Stimulated activated CD4-positive, alpha-beta T cell treated with anti-CD3 and anti-CD28 coated beads, Interleukin-15, amount 100 ng/mL, for 1 hour (primary cell): ENCODE measurements at places on chromosomes 2 and 18.

- DNase-seq: no peak
Observed at GRCh38 chr2:190786404-190787166, 94.0 kb upstream of the GLS start.

DNA sequence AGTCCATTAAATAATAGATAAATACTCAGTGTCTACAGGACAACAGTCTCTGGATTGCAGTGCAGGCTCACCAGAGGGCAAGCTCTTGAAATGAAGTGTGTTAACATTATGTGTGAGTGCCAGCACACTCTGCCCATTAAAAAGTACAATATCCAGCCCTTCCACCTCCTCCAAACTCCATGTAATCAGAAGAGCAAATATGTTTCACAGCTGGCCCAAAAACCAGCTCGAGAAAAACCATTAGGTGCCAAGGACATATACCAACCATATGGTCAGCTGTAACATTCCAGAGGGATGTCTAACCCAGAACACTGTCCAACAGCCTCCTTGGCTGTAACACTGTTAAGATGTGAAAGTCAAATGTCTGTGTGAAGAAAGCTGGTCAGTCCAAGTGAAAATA is 112.2 kb downstream of the ZNF385B start:
- DNase-seq: no peak

- no peak for DNase-seq
Observed at GRCh38 chr2:56185101-56185581, 1.4 kb downstream of the CCDC85A start.

- no peak for DNase-seq
Observed at GRCh38 chr2:153320879-153321278, 157.7 kb downstream of the RPRM start.

DNA sequence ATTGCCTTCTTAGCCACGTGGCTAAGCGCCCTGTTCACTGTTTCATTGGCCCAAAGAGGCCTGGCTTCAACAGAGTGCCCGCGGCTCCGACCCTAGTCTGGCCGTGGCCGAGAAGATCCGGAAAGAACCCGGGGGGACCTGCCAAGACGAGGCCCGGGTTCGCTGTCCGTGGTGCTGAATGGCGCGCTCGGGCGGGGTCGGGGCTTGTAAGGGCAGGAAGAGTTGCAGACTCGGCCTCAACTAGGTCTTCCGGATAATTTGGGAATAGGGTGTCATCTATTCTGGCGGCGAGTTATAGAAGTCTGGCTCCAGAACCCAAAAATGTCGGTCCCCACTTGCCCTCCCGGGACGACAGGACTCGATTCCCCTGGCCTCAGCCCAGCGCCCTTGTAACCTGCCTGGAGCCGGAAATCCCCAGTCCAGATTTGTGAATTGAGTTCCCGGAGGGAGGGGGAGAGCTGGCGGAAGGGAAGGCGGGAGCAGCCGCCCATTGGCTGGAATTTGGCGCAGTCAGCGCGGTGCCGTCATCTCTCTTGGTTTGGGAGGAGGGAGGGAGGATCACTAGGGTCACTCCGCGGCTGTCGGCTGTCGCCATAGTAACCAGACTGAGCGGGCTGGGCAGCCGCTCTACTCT is 3.5 kb downstream of the CDK5R2 start:
- peak; percentile 54 for DNase-seq

GRCh38 chr18:78735131-78736014 is 244.2 kb upstream of the SALL3 start:
- DNase-seq: no peak

GRCh38 chr2:219446101-219446504 is 11.5 kb downstream of the SPEG start:
- DNase-seq: no peak

GRCh38 chr2:120371969-120372625 is 26.2 kb downstream of the INHBB start:
- DNase-seq: no peak
